ENCODE measurements at places on chromosomes 7 and 10. TPM values are rescaled to one million over a fixed set of nuclear protein-coding genes. Genes with fewer than 3 reads are reported as not detected.

DNA sequence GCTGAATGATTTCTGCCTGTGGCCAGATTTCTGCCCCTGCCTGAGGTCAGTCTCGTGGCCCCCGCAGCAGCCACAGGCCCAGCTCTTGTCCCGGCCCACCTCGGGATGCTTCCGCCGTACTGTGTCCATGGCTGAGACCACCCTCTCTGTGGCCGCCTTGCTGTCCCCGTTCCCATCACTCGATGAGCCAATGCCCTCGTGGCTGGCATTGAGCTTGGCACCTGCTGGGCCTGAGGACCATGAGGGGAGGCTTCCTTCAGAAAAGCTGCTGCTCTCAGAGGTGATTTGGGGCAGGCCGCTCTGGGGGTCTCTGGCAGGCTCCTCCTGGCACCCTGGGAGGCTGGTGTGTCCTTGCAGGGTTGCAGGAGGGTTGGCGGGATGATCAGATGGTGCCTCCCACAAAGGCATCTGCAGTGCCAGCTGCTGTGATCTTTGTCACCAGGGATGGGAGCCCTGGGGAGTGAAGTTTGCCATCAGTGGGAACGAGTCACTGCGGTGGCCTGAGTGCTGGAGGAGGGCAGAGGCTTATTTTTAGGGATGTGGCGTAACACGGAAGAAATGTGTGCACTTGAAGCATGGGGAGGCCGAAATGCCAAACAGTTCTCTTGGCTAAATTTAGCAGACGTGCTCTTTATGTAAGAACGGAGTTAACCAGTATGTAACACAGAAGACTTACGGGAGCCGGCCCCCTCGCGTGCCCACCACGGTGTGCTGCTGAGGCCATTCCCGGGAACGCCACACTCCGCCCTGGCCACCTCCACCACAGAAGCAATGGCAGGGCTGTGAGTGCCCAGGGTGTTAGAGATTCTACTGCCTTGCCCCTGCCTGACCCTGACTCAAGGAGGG, 47.7 kb downstream of the VIPR2 start:
- no peak for DNase-seq

- no peak for DNase-seq
Observed at GRCh38 chr7:35286422-35286821, 32.5 kb upstream of the TBX20 start.

Gene OR2F2
- total RNA-seq, result not detected

Gene XRCC2
- total RNA-seq, result 3.7 TPM

DNA sequence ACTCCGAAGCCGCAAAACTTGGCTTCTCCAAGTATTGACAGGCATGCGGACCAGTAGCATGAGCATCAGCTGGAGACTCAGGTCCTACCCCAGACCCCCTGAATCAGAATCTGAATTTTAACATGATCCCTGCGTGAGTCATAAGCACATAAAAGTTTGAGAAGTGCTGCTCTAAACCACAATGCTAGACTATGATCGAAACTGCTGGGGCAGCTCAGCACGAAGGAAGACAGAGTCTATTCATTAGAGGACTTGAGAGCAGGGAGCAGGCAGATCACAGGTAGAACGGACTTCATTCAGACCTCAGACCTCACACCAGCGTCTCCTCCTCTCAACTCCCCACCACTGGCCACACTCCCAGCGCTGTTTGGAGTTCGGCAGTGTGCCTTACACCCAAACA, 16.9 kb downstream of the CAMK2G start:
- DNase-seq, result no peak

GRCh38 chr10:101772895-101773761, 2.8 kb downstream of the FGF8 start:
- DNase-seq, result no peak

DNA sequence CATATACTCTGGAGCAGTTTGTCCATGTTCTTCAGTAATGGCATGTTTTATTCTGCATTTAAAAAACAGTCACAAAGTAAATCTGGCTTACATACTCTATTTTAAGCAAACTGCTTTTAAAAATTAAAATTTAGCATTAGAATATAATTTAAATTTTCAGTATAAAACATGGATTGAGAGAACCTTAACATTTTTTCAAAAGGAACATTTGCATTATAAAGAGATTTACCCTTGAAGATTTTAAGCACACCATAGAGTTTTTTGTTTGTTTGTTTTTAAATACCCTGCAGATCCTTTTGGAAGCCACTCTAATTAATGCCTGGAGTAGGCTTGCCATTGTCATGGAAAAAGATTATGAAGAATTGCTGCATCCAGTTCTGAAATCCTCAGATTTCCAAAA, 70.4 kb downstream of the ZNRF2 start:
- no peak for DNase-seq

DNA sequence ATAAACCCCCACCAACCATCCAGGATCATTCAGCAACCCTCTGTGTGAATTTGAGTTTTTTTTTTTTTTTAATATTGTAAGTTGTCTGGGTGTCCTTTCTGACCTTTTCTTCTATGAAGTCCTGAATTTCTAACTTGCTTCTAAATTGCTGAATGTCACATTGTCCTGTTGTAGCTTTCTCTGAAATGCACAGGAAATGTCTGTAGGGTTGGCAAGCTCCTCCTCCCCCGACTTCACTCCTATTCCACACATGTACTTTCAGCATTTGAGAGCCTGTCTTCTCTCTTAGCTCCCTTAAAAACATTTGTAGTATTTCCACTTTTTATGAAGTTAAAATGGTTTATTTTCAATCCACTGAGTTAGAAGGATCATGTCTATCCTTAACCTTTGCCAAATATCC, 3.3 kb upstream of the CNNM2 start:
- DNase-seq, result no peak

- no peak for DNase-seq
Observed at GRCh38 chr10:76001461-76001860, 570.0 kb downstream of the LRMDA start.

DNA sequence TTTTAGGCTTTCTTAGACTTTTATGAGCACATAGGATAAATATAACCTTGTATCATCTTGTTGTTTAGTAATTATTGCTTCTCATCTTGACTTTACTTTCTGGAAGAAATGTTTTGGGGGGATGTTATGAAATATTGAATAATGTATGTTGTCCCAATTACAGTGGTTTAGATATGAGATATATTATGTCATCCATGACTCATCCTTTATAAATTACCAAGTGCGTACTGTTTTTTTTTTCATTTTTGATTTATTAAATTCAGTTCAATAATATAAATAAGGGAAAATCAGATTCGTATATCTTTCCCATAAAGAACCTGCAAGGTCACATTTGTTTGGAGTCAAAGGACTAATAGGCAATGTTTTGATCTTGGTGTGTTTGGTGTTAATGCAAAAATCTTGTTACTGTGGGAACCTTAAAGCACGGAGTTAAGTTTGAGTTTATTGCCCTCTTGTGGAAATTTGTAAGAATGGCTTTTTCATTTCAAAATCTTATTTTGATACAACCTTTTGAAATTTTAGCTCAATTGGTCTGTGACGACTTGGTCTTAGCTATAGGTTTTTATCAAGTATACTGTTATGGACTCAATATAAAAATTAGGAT, 108.6 kb downstream of the SRI start:
- DNase-seq, result peak; percentile 68

Gene POU6F2
- not detected for total RNA-seq

Gene KIAA1217
- 9.1 TPM for total RNA-seq

Gene PAXIP1
- 4.5 TPM for total RNA-seq

DNA sequence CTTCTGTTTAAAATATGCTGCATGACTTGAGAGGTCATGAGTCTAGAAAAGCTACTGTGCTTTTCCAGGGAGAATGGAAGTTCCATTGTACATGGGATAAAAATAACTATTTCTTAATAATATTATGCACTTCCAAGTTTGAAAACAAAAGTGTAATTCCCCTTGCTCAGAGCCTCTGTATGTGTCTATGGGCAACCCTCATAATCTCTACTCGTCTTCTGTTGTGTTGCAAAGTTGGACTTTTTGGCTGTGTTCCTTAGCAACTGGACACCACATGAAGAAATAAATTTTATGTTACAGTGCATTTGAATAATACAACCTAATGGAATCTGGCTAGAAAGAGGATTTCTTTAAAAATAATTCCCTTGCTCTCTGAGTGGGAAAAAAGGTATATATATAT, 242.6 kb downstream of the TWIST1 start:
- DNase-seq, result no peak

Gene COL26A1
- not detected for total RNA-seq

Gene COBL
- under 0.01 TPM for total RNA-seq

DNA sequence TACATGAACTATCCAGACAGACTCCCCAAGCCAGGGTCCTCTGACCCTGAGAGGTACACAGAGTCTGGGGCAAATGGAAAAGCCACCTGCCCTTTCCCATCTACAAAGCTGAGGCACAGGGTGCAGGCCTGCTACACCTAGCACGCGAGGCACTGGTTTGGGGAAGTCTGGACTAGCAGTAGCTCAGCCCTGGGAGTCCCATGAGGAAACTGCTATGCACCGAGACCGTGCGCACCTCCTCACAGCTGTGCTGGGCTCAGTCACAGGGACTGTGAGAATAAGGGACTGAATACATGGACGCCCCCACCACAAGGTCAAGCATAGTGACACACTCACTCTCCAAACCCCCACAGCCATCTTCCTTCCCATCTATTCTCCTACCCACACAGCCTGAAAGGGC, 8.2 kb downstream of the MAT1A start:
- no peak for DNase-seq

- no peak for DNase-seq
Observed at GRCh38 chr10:114975091-114975490, 37.1 kb downstream of the TRUB1 start.

- DNase-seq, result no peak
Observed at GRCh38 chr10:95237376-95238170, 43.5 kb downstream of the ACSM6 start.

Gene CPN1
- total RNA-seq, result not detected

Gene OGDHL
- total RNA-seq, result 1.0 TPM

Gene CARD11
- total RNA-seq, result 3.2 TPM

DNA sequence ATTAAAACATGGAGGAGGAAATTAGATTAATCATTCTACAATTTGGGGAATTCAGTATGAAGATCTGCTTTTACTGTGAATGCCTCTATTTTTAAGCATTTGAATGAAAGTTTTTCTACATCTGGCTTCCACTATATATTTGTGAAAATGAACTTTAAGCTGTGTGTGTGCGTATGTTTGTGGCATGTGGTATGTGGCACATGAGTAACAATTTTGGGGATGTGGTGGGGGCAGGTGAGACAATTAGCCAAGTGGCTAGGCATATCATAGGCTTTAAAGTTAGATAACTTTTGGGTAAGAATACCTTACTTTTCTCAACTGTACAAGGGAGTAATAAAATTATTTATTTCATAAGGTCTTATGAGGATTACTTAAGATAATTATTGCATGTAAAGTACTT, 81.5 kb downstream of the ZNF22 start:
- no peak for DNase-seq

- no peak for DNase-seq
Observed at GRCh38 chr7:71661671-71662224, 529.8 kb downstream of the GALNT17 start.

Gene FKBP6
- not detected for total RNA-seq

Gene HMX3
- not detected for total RNA-seq

DNA sequence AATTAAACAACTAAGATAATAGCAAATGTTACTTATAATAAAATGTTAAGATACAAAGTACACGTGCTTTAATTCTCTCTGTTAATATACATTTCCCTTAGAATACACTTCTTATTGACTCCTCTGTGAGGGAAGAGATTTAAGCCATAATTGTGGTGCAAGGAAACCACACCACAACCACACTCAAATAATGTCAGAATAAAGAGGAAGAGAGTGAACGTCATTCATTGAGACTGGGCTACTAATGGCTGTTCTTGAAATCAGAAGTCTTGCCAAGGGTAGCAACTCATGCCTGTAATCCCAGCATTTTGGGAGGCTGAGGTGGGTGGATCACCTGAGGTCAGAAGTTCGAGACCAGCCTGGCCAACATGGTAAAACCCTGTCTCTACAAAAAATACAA, 10.0 kb downstream of the FAM171A1 start:
- DNase-seq, result no peak

GRCh38 chr7:36943591-36944435, 219.5 kb upstream of the AOAH start:
- no peak for DNase-seq

- DNase-seq, result no peak
Observed at GRCh38 chr10:23892296-23892695, 316.6 kb upstream of the KIAA1217 start.

Gene WEE2
- 0.13 TPM for total RNA-seq

Gene CYP3A7
- not detected for total RNA-seq

DNA sequence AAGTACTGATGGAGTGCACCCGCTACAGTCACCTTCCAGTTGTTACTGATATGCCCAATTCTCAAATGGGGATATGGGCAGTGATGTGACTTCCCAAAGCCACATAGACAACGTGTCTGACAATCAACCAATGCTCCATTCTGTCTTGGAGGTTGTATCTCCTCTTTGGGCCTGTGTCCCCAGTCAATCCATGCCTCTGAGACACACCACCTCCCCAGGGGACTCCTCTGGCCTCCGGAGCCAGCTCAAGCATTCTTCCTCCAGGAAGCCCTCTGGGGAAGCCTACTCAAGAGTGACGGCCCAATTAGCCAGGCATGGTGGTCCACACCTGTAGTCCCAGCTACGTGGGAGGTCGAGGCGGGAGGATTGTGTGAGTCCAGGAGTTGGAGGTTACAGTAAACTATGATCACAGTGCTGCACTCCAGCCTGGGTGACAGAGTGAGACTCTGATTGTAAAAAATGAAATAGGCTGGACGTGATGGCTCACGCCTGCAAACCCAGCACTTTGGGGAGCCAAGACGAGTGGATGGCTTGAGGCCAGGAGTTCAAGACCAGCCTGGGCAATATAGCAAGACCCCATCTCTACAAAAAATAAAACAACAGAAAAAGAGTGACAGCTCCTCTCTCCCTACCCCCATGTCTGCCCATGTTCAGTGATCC, 99.5 kb upstream of the TNRC18 start:
- no peak for DNase-seq

- no peak for DNase-seq
Observed at GRCh38 chr7:50352282-50352681, 47.8 kb downstream of the IKZF1 start.

Gene CALHM3
- not detected for total RNA-seq

Gene FANK1
- total RNA-seq, result 1.0 TPM

GRCh38 chr10:14253079-14253478, 77.6 kb downstream of the FRMD4A start:
- DNase-seq, result no peak
